ENCODE measurements at places on chromosomes 2 and 18.
A peak's percentile ranks its signal among the peaks of the same experiment; 100 is the strongest.

GRCh38 chr2:208361077-208361441, 45.5 kb upstream of the PTH2R start:
- no peak for DNase-seq

- no peak for DNase-seq
These were observed 6.0 kb downstream of the CIAO1 start for GRCh38 chr2:96271995-96272394.

DNA sequence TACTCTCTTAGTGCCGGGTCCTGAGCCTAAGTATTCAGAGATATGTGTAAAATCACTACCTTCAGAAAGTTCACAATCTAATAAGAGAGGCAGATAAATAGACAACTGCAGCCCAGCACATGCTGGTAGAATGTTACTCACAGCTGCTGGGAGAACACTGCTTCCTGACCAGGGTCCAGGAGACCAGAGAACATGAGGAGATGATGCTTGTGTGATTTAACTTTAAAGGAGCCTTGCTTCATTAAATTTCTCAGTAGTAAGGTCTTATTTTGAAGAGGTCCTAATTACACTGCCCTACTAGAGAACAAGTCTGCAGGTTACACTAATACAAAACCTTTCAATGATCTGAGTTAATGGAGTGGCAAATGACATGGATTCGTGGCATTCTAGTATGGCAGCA, 209.9 kb upstream of the TRIB2 start:
- no peak for DNase-seq

- peak; percentile 57 for DNase-seq
These were observed 17.0 kb upstream of the NFATC1 start for GRCh38 chr18:79378536-79379250.

DNA sequence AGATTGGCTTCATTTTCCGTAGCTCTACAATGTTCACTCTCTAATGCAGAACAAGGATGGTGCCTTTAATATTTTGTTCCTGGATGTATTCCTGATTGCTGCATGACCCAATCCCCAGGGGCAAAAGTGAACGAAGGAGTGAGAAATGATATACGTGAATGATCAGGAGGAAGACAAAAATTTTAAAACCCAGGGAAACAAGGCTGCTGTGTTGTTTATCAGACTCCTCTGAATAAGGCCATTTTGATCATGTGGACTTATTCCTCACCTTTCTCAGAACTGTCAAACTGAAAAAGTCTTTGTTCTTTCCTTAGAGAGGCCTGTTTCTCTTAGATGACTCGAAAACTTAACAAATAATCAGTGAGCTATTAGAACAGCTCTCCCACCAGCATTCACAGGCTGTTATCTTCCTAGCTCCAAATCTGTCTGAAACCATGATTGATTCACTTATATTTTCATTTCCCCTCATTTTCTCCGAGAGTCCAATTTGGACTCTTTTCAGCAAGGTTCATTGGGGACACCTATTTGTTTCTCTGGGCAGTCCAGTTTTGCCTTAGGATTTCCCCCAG, 29.5 kb upstream of the COX7A2L start:
- DNase-seq, result no peak

DNA sequence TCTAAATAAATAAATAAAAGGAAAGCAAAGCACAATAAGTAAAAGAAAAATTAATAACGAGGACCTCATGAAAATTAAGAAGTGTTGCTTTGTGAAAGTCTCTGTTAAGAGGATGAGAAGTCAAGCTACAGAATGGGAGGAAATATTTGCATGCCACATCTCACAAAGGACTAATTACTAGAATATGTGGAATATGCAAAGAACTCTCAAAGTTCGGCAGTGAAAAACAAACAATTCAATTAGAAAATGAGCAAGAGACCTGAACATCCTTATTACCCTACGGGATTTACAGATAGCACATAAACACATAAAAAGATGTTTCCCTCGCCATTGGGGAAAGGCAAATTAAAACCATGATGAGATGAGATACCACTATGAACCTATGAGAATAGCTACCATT, 23.3 kb downstream of the CYP26B1 start:
- no peak for DNase-seq

DNA sequence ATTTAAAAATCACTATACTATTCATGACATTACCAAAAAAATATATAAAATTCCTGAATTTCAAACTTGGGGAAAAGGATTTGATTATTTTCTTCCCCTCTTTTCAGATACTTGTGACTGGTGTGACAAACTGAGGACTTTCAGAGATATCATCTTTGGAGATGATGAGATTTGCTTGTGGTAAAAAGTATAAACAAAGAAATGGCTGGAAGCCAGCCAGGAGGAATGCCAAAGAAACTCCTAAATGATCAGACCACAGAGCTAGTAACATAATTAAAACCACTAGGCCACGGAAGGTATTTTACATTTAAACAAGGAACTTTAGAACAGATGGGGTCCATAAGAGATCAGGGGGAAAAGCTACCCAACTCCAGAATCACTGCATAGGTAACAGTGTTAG, 58.7 kb downstream of the PIGN start:
- no peak for DNase-seq

- no peak for DNase-seq
These were observed 79.1 kb downstream of the CACNB4 start for GRCh38 chr2:152019732-152020131.

- DNase-seq, result peak; percentile 32
These were observed 46.0 kb upstream of the MBP start for GRCh38 chr18:77178559-77178958.

DNA sequence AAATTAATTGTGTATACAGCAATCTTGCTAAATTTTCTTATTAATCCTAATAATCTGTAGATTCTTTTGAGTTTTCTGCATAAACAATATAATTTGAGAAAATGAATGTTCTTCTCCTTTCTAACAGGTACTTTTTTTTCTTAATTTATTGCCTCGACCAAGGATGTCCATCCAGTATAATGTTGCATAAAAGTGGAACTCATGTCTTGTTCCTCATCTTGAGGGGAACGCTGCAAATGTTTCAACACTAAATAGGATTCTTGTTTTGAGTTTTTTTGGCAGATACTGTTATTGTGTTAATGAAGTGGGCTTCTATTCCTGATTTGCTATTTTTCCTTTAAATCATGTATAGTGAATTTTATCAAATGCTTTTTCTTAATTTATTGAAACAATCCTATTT, 244.4 kb upstream of the REV1 start:
- no peak for DNase-seq

GRCh38 chr2:176390276-176391147, 121.3 kb downstream of the MTX2 start:
- no peak for DNase-seq

- no peak for DNase-seq
These were observed 3.9 kb upstream of the PPP1CB start for GRCh38 chr2:28747714-28748113.

DNA sequence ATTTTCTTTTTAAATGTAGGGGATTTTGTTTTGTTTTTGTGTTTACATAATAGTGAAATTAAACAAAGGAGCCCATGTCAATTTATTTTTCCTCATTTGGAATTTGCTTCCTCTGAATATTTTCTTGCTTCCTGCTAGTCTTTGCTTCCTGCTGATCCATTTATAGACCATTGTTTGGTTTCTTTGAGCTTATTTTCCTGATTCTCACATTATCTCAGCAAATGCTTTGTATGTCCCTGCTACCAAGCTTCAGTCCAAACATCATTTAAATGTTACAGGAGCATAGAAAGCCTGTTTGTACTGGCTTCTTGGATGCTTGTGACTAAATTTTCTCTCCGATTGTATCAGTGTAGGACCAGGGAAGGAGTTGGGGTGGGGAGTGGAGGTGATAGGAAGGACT, 127.3 kb upstream of the IL1R2 start:
- peak; percentile 45 for DNase-seq

GRCh38 chr2:17581831-17582230, 41.3 kb downstream of the VSNL1 start:
- no peak for DNase-seq

DNA sequence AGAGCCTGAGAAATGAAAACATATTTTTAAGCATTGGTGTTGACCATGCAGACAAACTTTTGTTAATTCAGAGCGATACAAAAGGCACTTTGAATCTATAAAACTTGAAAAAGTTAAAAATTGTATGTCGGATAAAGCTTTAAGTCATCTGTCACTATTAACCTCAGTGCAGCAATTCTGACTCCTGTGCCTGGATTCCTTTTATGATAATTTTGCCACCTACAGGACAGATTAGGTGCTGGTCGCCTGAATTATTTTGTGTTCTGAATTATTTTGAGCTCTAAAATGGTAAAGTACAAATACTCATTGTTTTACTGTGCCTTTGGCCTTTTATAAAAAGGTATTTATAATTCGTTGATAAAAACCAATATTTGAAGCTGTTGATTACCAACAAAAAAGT, 19.4 kb upstream of the RNF138 start:
- DNase-seq, result peak; percentile 46

DNA sequence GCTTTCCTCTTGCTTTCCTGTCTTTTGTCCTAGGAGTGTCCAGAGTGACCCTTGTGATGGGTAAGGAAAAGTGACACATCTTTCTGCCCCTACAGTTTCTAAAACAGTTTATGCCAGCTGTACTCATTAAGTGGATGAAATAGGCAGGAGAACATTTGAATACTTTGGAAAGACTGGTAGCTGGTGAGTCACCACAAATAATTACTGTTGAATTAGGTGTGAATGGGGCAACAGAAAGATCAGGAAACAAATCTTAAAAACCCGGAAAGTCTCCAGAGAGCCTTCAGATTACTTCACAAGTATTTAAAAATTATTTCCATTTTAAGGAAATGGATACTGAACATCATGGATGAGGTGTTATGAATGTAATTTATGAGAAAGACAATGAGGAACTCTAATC, 278.5 kb downstream of the CLIP4 start:
- DNase-seq, result no peak

GRCh38 chr2:8328217-8328616, 353.6 kb upstream of the ID2 start:
- no peak for DNase-seq

- no peak for DNase-seq
These were observed 165.4 kb upstream of the ZFP36L2 start for GRCh38 chr2:43391878-43392215.

- DNase-seq, result no peak
These were observed 42.8 kb downstream of the TBC1D8 start for GRCh38 chr2:101108357-101108756.

All from pons (tissue), 1 donor.